ENCODE measurements at places on chromosomes 5 and 9. TPM values are rescaled to one million over a fixed set of nuclear protein-coding genes. Genes with fewer than 3 reads are reported as not detected.

GRCh38 chr5:77211691-77212047 lies 1.2 kb downstream of the PDE8B start:
- no peak for DNase-seq

Gene UNC5A
- total RNA-seq, result not detected

Gene PCDHB5
- 0.16 TPM for total RNA-seq

DNA sequence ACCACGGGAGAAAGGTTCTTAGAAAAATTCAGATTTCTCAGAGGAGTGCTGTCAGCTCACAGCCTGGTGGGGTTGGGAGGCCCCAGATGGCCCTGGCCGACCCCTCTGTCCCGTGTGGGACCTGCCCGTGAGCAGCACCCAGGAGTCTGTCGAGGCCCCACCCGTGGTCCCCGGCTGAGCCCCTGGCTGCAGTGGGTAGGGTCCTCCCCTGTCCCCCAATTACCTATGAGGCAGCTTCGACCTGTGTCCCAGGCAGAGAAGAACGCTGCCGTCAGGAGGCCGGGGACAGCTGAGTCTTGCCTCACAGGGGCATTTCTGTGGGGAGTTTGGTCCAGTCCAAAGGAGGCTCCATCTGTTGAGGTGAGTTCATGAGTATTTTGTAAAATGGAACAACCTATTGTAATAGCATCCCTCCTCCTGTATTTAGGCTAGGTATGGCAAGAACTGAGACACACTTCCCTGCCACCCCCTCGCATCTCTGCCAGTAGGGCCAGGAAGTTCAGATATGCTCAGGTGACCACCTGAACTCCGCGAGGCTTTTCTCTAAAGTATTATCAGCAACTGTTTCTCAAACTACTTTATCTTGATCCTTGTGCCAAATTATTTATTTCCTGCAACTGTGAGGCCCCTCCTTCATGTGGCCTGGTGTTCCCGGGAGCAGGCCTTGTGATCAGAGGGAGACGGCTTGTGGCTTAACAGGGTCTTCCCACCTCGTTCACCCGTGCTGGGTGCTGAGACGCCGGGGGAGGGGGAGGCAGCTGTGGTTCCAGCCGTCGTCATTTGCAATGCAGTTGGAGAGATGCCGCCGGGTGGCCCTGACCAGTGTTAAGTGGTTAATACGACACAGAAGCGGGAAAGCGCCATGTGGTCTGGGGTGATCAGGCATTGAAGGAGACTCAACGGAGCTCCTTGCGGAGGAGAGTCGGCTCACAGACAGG lies 1.7 kb downstream of the AHRR start:
- no peak for DNase-seq

Gene KCNMB1
- not detected for total RNA-seq

DNA sequence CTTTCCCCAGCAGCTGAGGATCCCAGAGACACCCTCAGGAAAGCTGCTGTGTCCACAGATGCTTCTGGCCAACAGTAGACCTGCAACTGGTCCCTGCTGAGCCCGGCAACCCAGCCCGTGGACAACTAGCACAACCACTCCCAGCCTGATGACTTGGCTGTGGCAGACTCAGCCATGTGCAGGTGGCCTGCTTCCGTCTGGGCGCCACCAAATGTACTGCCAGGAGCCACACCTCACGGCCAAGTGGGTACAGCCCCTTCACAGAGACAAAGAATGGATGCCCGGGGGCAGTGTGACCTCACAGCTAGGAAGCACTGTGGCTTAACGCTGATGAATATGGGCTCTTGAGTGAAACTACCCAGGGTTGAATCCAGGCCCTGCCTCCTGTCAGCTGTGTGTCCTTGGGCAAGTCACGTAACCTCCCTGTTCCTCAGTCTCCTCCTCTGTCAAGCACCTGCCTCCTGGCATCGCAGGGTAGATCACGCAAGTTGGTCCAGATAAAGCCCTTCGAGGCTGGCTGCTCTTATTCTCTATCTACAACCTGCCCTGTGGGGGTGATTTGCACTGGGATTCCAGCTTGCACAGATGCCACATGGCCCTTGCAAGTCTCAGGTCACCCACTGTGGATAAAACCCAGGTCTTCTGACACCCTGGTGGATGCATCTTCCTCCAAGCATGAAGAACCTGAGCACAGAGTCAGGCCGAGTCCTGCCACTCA lies 225.0 kb downstream of the PBX3 start:
- no peak for DNase-seq
